ENCODE measurements at places on chromosomes 4 and X.

DNA sequence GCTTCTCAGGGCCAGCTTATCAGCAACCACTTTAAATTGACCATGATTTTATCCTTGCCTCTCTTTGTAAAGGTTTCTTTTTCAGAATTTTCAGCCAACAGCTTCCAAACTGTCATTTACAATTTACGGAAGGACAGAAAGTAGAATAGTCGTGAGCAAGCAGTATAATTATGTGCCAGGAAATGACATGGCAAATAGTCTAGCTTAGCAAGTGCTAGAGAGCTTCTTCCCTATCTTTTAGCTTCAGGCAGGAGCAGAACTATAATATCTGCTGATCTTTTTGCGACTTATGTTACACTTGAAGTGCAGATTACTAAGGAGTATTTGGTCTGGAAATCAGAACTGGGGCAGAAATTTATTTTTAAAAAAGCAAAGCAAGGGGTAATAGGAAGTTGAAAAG, 123.0 kb upstream of the AP1S2 start:
- DNase-seq, result no peak

DNA sequence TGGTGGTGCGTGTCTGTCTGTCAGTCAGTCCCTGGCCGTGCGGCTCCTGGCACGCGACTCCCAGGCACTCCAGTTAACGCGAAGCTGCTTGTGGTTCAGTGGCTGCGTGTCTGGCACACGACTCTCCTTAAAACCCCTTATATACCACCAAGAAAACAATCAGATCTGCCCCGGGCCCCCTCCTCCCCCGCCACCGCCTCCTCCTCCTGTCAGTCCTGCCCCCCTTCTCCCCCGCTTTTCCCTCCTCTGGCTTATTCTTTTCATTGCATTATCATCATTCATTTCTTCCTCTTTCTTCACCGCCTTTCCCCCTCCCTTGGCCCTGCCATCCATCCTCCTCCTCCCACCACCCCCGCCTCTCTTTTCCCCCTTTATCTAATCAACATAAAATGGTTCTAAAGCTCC, at the start of gene NEUROG2:
NEUROG2 (minus strand) TSS at position 115 of the 405 bp plus-strand sequence. CDS start 705 bp downstream, outside the sequence.
- DNase-seq, result no peak

DNA sequence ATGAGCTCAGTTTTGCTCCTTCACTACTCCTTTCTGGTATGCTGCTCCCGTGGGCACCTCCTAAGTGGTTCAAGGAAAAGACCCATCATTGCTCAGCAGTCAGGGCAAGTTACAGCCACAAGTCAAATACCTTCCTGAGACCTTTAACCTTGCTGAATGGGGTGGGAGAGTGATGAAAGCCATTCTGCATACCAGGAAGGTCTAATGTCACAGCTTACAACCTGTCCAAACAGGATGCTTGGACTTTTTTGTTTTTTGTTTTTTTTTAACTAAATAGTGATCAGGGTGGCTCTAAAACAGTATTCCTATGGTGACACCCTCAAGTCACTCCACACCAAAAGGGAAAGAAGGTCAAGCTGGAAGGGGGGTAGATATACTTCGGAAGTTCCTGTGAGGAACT, 93.1 kb downstream of the GPC3 start:
- no peak for DNase-seq

- no peak for DNase-seq
These were observed 41.6 kb downstream of the NDNF start for GRCh38 chr4:121030711-121031110.

DNA sequence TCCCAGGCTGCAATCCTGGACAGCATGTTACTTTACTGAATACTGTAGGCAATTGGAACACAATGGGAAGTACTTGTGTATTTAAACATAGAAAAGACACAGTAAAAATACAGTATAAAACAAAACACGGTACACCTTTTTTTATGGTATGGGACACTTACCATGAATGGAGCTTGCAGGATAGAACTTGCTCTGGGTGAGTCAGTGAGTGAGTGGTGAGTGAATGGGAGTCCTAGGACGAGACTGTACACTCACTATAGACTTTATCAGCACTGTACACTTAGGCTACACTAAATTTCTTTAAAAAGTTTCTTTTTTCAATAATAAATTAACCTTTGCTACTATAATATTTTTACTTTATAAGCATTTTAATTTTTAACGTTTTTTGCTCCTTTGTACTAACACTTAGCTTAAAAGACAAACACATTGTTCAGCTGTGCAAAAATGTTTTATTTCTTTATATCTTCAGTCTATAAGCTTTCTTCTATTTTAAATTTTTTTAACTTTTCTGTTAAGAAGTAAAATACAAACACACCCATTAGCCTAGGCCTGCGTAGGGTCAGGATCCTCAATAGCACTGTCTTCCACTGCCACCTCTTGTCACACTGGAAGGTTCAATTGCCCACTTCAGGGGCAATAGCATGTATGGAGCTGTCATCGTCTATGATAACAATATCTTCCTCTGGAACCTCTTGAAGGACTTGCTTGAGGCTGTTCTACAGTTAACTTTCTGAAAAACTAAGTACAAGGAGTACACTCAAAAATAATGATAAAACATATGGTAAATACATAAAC, 293.5 kb upstream of the FSTL5 start:
- DNase-seq, result no peak

DNA sequence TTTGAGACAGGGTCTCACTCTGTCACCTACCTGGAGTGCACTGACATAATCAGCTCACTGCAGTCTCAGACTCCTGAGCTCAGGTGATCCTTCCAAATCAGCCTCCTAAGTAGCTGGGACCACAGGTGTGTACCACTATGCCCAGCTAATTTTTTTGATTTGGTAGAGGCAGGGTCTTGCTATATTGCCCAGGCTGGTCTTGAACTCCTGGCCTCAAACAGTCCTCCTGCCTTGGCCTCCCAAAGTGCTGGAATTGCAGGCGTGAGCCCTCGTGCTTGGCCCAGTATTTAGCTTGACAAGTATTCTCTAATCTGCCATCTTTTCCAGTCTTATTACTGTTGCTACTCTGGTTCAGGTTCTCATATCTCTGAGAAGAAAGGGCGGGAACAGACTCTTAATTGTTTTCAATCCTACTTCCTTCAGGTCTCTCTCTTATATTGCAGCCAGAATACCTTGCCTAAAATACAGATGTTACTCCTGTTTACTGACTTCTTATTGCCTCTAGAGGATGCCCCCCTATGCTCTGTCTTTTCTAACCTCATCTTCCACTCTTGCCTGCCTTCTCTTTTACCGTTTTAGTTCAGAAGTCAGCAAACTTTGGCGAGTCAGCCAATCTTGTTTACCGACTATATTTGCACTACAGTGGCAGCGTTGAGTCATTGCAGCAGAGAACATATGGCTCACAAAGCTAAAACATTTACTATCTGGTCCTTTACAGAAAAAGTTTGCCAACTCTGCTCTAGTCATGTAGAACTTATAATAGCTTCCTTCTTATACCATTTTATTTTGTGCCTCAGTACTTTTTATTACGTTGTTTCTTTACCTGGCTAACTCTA, 19.0 kb downstream of the MRPL1 start:
- no peak for DNase-seq

GRCh38 chr4:74555231-74555630, 110.3 kb downstream of the AREG start:
- DNase-seq, result no peak

GRCh38 chr4:141036786-141037185, 96.5 kb downstream of the RNF150 start:
- DNase-seq, result no peak

- no peak for DNase-seq
These were observed 56.5 kb downstream of the GAB1 start for GRCh38 chr4:143393195-143393594.

- DNase-seq, result no peak
These were observed 32.7 kb upstream of the RASGEF1B start for GRCh38 chr4:81504112-81505003.

- DNase-seq, result no peak
These were observed 125.4 kb upstream of the CXorf66 start for GRCh38 chrX:140090800-140091124.

- DNase-seq, result no peak
These were observed 56.9 kb downstream of the RBM47 start for GRCh38 chr4:40572692-40573310.

GRCh38 chr4:158496030-158496741, 25.5 kb upstream of the RXFP1 start:
- peak; percentile 2 for DNase-seq

DNA sequence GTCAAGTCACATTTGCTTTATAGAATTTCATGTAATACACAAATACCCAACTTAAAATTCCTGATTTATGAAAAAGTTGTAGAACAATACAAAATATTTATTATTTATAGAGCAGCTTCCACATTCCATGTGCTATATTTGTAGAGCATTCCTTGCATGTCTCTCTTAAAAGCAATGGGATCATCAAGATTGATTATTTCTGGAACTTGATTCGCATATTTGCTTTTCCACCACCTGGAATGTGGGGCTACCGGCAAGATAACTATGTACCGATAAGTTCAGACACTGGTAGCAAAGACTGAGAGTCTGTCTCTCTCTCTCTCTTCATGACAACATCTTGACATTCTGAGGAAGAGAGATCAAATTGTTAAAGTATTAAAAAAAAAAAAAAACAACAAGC, 59.3 kb downstream of the MAPK10 start:
- no peak for DNase-seq

- DNase-seq, result no peak
These were observed 156.7 kb upstream of the EOLA2 start for GRCh38 chrX:150094996-150095395.

GRCh38 chr4:189202869-189203271, 737.8 kb upstream of the FRG1 start:
- DNase-seq, result no peak

DNA sequence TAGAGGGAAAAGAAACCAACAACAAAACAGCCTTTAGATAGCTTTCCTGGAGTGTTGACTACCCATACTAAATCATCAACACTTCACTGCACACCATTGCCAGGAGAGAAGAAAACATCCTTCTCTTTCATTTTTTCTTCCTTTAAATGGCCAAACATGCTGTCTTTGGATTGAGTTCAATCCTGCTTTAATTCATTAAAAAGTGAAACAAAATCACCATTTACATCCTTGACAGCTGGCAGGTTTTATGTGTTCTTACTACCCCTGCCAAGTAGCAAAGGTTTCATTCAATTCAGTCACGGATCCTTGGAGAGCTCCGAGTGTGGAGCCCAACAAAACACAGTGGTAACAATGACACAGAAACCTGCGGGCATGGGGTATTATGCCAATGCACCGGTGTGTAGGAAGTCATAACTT, 568.3 kb downstream of the ANKRD50 start:
- DNase-seq, result no peak

DNA sequence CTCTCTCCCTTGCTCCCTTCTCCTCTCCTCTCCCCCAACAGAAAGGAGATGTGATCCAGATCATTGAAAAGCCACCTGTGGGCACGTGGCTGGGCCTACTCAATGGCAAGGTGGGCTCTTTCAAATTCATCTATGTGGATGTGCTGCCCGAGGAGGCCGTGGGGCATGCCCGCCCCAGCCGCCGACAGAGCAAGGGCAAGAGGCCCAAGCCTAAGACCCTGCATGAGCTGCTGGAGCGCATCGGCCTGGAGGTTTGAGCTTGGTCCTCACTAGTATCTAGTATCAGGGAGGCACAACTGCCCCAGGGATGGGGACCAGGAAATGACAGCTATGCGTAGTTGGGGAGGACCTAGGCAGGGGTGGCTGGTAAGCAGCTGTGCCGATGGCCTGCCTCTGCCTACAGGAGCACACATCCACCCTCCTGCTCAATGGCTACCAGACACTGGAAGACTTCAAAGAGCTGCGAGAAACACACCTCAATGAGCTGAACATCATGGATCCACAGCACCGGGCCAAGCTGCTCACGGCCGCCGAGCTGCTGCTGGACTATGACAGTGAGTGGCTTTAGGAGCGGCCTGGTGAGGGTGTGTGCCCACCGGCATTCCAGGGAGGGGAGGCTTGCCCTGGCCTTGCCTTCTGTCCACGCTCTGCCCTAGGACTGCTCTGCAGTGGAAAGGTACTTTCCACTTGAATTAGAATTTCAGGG, 13.0 kb downstream of the SASH3 start:
- DNase-seq, result no peak

DNA sequence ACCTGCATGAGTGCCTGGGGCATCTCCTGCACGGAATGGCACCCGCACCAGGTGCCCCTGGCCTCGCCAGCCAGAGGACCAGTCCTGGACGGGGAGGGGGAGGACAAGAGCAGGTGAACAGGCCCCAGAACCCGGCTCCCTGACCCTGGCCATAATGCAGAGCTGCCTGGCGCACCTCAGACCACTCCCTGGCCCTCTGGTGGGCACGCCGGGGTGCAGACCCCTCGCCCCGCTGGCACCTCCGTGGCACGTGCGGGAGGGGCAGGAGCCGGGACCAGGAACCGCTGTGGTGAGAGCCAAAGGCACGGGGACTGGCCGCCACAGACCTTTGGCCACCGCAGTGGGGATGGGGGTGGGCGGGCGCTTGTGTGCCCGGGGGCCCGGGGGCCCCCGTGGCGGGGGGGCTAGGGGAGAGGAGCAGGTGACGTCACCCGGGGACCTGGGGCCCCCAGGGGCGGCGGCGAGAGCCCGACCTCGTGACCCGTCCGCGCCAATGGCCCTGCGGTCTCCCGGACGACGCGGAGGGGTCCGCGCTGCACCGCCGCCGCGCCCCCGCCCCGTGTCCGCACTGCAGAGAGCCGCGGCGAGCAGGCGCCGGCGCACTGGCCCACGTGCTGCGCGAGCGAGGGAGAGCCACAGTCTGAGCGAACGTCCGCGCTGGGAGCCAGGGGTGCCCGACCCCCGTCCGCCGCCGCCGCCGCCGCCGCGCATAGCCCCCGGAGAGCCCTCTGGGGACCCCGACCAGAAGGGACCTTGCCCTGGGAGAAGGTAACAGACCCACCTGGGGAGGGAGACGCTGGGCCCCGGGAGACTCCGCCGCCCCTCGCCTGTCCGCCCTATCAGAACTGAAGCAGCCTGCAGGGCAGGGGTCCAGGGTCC, at the start of gene PNMA3:
PNMA3 (plus strand) TSS at position 600 of the 879 bp plus-strand sequence. CDS start 586 bp downstream, outside the sequence.
- no peak for DNase-seq

DNA sequence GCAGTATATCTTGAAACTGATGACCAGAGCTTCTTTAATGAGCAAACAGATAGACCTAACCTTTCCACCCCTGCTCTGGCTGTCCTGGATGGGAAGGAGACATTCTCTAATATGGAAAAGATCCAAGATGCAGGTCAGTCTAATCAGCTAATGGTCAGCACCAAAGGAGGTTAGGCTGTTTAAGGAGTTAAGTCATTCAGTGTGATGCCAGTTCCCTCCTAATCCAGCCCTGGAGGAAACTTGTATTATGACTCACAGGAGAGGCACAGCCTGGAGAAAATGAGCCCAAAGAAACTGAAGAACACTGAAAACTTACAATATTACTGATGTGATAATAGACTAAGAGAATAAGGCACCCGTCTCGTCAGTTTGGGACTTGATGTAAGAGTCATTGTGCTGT, 323.0 kb downstream of the HNRNPD start:
- no peak for DNase-seq

- peak; percentile 21 for DNase-seq
These were observed at the start of gene CNKSR2 for GRCh38 chrX:21374163-21374993. Gene CNKSR2 (plus strand): TSS chrX:21374418. CDS start chrX:21374898, 480 bp downstream.

Data from SW 1271 (cell line).